ENCODE measurements at places on chromosomes 6 and 20. TPM values are rescaled to one million over a fixed set of nuclear protein-coding genes. Genes with fewer than 3 reads are reported as not detected.

The ADGRF5 gene
- total RNA-seq, result 15.9 TPM

The DPPA5 gene
- total RNA-seq, result not detected

The DACT2 gene
- total RNA-seq, result 0.98 TPM

DNA sequence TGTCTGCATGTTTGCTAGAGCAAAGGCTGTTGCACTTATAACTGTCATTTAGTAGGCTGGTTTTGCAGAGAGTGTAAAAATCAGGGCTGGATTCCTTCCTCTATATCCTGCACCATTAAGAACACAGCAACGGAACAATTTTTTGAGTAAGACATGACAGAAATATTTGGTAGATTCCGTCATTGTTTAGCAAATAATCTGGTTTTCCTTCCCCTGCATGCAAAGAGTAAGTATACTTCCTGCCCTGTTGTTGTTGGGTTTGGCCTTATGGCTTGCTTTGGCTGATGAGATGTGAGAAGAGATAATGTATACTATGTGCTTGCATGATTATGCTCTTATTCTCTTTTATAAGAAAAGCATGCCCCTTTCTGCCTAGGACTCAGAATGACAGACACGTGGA, 23.8 kb downstream of the MANEA start:
- DNase-seq, result no peak

GRCh38 chr20:15895560-15896084, 677.6 kb downstream of the KIF16B start:
- no peak for DNase-seq

- DNase-seq, result peak; percentile 16
Measured at GRCh38 chr20:53079261-53079691, 107.1 kb downstream of the TSHZ2 start.

- no peak for DNase-seq
Measured at GRCh38 chr6:29509239-29509638, 21.5 kb upstream of the MAS1L start.
